PC-9 (cell line): ENCODE measurements at places on chromosomes 6 and 20. TPM values are rescaled to one million over a fixed set of nuclear protein-coding genes. Genes with fewer than 3 reads are reported as not detected.
A peak's percentile ranks its signal among the peaks of the same experiment; 100 is the strongest.

ALDH8A1 gene
- 0.83 and 1.1 TPM in 2 replicates for total RNA-seq

DNA sequence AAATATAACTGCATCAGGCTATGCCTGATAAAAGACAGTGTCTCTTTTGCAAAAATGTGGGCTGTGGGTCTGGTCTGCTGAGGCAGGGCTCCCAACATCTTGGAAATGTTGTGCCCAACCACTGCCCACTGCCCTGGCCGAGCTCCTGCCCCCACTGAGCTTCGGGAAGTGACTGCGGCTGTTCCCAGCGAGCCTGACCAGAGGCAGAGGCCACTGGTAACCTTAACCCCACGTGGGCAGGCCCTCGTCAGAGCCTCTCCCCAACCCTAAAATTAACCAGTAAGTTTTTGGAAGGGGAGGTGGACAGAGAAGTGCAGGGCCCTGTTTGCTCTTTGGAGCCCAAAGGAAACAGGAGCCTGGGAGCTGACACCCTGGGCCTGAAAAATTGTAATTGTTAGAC, 225.9 kb downstream of the MAFB start:
- no peak overlapping the region for H3K27ac ChIP-seq
- no peaks in the 10 kb centered on the region for H3K36me3 ChIP-seq
- no peaks in the 10 kb centered on the region for H3K4me1 ChIP-seq
- no peak for DNase-seq
- H3K4me3 ChIP-seq: no peak overlapping the region

GRCh38 chr6:100343316-100344077, 121.2 kb downstream of the SIM1 start:
- no peaks in the 10 kb centered on the region for H3K36me3 ChIP-seq

- no peaks in the 10 kb centered on the region for H3K36me3 ChIP-seq
- DNase-seq: no peak
- H3K27me3 ChIP-seq: no peaks in the 10 kb centered on the region
- H3K27ac ChIP-seq: no peak overlapping the region
These were observed 6.1 kb downstream of the NINL start for GRCh38 chr20:25579081-25579770.

DNA sequence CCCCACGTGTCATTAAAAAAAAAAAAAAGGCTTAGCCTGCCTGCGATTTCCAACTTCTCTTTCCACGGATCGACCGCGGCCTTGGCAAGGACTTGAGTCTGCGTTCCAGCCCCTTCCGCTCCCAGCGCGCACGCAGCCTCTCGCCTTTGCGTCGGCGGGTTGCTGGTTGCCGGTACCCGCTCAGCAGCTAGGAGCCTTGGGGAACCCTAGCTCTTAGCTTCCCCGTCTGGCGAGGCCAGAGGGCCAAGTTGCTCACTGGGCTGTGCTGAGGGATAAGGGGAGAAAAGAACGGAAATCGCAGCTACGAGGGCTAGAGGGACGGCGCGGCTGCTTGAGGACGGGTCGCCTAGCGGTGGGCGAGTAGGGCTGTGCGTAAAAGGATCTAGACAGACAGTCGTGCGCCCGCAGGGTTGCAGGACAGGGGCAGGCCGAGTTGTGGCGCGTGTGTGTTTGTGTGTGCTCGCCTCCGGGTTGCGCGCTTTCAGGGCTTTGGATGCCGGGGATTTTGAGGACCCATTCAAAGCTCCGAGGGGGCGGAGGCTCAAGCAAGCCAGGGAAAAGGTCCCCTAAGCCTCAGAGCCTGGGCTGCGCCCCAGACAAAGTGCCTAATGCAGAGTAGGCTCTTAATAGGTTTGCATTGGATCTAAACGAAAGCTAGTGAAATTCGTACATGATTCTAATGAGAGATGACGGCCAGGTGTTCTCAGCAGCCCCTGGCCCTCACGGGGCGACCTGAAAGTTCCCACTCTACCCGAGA, 40.5 kb upstream of the OSTM1 start:
- no peak overlapping the region for H3K4me3 ChIP-seq
- DNase-seq: peak; percentile 3
- H3K27me3 ChIP-seq: peaks cover 5% of the 10 kb centered on the region; the same call in 1 of the 2 replicates
- H3K4me1 ChIP-seq: no peaks in the 10 kb centered on the region
- no peak overlapping the region for H3K27ac ChIP-seq

GRCh38 chr20:59618131-59618530, 13.8 kb downstream of the PHACTR3 start:
- peaks cover 100% of the 10 kb centered on the region for H3K27me3 ChIP-seq
- no peaks in the 10 kb centered on the region for H3K4me1 ChIP-seq
- H3K27ac ChIP-seq: no peak overlapping the region
- no peaks in the 10 kb centered on the region for H3K36me3 ChIP-seq

DNA sequence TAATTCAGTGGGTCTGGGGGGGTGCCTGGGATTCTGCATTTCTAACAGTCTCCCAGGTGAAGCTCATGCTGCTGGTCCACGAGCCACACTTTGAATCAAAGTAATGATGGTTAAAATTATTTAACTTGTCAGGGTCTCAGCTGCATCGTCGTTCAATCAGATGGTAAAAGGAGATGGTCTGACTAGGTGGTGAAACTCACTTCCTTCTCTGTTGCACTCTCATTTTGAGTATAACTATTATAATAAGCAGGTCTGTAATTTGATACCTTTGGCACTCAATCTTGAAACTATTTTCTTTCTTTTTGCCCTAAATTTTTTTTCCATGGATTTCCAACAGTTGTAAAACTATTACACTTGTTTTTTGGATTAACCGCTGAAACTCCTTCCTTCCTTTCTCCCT, 292.5 kb downstream of the FARS2 start:
- DNase-seq: no peak
- no peaks in the 10 kb centered on the region for H3K27me3 ChIP-seq
- no peaks in the 10 kb centered on the region for H3K4me1 ChIP-seq
- no peaks in the 10 kb centered on the region for H3K36me3 ChIP-seq
- no peak overlapping the region for H3K4me3 ChIP-seq

SLC22A7 gene
- total RNA-seq: not detected in 2 replicates

DNA sequence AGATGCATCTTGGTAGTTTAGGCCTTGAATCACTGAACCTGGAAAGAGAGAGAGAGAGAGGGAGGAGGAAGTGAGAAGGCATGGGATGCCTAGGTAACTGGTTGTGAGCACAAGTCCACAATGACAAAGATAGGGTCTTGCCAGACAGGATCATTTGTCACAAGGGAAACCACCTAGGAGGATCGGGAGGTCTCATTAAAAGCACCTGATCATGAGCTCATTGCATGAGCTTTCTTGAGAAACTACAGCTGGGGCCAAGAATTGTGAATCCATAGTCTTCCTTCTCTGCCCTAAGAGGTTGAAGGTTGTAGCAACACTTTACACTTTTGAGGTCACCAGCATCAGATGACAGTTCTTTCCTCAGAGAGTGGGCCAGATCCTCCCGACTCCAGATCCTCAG, 195.7 kb downstream of the CD83 start:
- H3K4me1 ChIP-seq: no peaks in the 10 kb centered on the region
- H3K27me3 ChIP-seq: no peaks in the 10 kb centered on the region
- DNase-seq: no peak

DNA sequence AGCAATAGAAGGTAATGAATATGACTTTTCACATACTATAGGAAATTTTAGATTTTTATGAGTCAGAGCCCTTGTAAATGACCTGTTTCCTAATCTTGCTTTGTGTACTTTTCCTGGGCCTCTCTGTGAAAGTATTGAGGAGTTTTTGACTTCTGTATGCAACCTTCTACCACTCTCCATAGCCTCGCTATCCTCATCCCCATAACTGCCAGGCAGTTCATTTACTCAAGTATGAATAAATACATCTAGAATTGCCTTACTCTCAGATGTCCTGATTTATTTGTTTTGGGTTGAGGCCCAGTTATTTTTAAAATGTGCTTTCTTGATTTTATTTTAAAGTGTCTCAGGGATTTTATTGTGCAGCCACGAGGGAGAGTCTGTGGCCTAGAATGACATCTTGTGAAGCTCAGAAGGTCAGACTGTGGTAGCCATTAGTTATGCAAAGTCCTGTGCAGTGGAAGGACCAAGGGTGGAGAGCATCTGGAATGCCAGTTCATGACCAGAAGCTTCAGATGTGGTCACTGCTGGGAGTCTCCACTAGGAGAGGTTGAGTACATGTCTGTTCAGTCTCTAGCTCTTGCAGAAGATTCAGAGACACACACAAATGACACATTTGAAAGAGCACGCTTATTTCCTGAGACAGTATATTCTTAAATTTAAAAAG, 346.2 kb upstream of the IMPG1 start:
- no peak overlapping the region for H3K4me3 ChIP-seq
- DNase-seq: no peak
- H3K27ac ChIP-seq: no peak overlapping the region
- H3K36me3 ChIP-seq: no peaks in the 10 kb centered on the region

- no peaks in the 10 kb centered on the region for H3K36me3 ChIP-seq
- peaks cover 4% of the 10 kb centered on the region; the same call in 1 of the 2 replicates for H3K4me1 ChIP-seq
- no peak for DNase-seq
- no peak overlapping the region for H3K4me3 ChIP-seq
These were observed 9.1 kb upstream of the ZNF133 start for GRCh38 chr20:18279242-18279641.

GRCh38 chr20:334578-334977, 9.2 kb downstream of the SOX12 start:
- 0 out of 2 replicates have a peak, but pooled peaks cover 3% of the 10 kb centered on the region for H3K4me1 ChIP-seq
- H3K36me3 ChIP-seq: no peaks in the 10 kb centered on the region
- DNase-seq: no peak

DNA sequence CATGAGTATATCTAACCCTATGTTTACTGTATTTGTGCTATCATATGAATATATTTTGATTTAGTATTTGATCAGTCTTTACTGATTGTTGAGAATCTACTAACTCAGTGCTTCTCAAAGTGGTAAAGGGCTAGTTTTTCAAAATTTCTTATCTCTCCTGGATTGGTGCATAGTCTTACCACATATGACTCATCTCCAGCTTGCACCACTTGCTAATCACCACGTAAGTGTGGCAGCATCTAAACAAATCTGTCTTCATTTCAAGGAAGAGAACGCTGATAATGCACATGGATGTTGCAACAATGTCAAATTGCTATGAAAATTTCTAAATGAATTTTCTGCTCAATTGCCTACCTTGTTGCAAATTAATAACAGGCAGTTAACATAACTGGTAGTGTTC, 299.5 kb downstream of the PAX1 start:
- no peak overlapping the region for H3K27ac ChIP-seq
- DNase-seq: no peak
- H3K4me3 ChIP-seq: no peak overlapping the region
- no peaks in the 10 kb centered on the region for H3K27me3 ChIP-seq
- no peaks in the 10 kb centered on the region for H3K36me3 ChIP-seq

BNIP5 gene
- total RNA-seq: not detected in 2 replicates

DNA sequence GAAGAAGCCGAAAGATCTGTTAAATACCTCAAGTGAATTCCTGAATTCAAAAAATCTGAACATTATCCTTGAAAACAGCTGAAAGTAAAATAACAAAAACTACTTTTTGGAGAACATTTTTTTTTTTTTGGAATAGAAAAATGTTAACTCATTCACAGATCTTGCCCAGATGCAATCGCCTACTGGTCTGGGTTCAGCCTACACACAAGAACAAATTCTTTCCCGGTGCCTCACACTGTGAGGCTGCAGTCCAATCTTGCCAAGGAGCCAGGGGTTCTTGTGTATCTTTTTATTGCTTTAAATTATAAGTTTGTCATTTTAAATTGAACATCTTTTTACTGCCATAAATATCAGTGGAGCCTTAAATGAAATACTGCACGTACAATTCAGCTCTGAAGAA, 41.2 kb upstream of the TMEM200A start:
- DNase-seq: no peak
- H3K4me1 ChIP-seq: no peaks in the 10 kb centered on the region
- H3K27ac ChIP-seq: no peak overlapping the region
- H3K4me3 ChIP-seq: no peak overlapping the region
- no peaks in the 10 kb centered on the region for H3K27me3 ChIP-seq

DNA sequence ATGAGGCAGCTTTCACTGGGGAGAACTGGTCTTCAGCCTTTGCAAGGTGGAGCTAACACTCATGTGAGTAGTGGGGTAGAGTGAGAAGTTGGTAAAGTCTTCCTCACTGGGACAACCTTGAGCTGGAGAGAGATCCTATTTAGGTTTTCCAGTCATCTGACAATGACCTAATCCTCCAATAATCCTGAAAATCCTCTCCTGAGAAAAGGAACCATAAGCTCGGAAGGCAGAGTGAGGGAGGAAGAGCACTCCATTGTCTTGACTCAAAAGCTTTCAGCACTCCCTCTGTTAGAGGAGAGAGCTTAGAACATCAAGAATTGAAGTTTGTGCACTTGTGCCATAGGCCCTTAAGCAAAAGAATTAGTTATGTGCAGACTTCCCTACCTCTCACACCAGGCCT, 77.8 kb downstream of the TRAM2 start:
- no peaks in the 10 kb centered on the region for H3K27me3 ChIP-seq
- H3K4me3 ChIP-seq: no peak overlapping the region
- peaks cover 20% of the 10 kb centered on the region for H3K4me1 ChIP-seq

- no peak overlapping the region for H3K4me3 ChIP-seq
- H3K27ac ChIP-seq: no peak overlapping the region
- H3K4me1 ChIP-seq: peaks cover 25% of the 10 kb centered on the region
- H3K36me3 ChIP-seq: no peaks in the 10 kb centered on the region
- no peaks in the 10 kb centered on the region for H3K27me3 ChIP-seq
These were observed 65.8 kb downstream of the EPB41L2 start for GRCh38 chr6:130997061-130997753.

- no peaks in the 10 kb centered on the region for H3K36me3 ChIP-seq
- no peaks in the 10 kb centered on the region for H3K27me3 ChIP-seq
- no peak for DNase-seq
- no peak overlapping the region for H3K4me3 ChIP-seq
These were observed 148.1 kb downstream of the ZFAND3 start for GRCh38 chr6:37967651-37968050.

GRCh38 chr20:24537210-24537609, 67.8 kb downstream of the SYNDIG1 start:
- DNase-seq: no peak
- H3K4me1 ChIP-seq: no peaks in the 10 kb centered on the region
- no peak overlapping the region for H3K27ac ChIP-seq
- H3K27me3 ChIP-seq: no peaks in the 10 kb centered on the region
- no peaks in the 10 kb centered on the region for H3K36me3 ChIP-seq
- no peak overlapping the region for H3K4me3 ChIP-seq

GRCh38 chr6:129238991-129239390, 356.1 kb downstream of the LAMA2 start:
- no peaks in the 10 kb centered on the region for H3K36me3 ChIP-seq
- peaks cover 6% of the 10 kb centered on the region; the same call in 1 of the 2 replicates for H3K4me1 ChIP-seq
- no peak overlapping the region for H3K4me3 ChIP-seq
- no peak for DNase-seq
- H3K27me3 ChIP-seq: no peaks in the 10 kb centered on the region

SLC17A9 gene
- 0.20 and 0.22 TPM in 2 replicates for total RNA-seq

GRCh38 chr6:49531774-49532569, 18.5 kb upstream of the C6orf141 start:
- H3K36me3 ChIP-seq: no peaks in the 10 kb centered on the region
- H3K4me1 ChIP-seq: 0 out of 2 replicates have a peak, but pooled peaks cover 5% of the 10 kb centered on the region
- DNase-seq: peak; percentile 79

DNA sequence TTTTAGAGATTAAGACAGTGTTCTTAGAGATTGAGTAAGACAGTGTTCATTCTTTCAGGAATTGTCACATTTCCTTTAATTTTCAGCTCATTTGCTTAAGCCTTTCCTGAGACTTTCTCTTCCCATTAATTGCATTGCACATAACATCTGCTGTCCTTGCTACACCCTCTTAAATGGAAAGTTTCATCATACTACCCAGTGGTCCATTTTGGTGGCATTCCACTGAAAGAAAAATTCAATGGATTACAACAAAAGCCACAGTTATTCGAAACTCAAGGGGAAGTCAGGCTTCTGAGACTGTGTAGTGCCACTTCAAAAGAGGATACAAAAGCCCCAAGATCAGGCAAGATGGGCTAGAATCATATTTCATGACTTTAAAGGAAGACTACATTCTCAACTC, 64.0 kb downstream of the RSPO3 start:
- no peak overlapping the region for H3K4me3 ChIP-seq
- H3K27me3 ChIP-seq: no peaks in the 10 kb centered on the region
- no peaks in the 10 kb centered on the region for H3K4me1 ChIP-seq
- H3K36me3 ChIP-seq: no peaks in the 10 kb centered on the region
- DNase-seq: no peak
